ENCODE measurements at places on chromosomes 5 and 9.

DNA sequence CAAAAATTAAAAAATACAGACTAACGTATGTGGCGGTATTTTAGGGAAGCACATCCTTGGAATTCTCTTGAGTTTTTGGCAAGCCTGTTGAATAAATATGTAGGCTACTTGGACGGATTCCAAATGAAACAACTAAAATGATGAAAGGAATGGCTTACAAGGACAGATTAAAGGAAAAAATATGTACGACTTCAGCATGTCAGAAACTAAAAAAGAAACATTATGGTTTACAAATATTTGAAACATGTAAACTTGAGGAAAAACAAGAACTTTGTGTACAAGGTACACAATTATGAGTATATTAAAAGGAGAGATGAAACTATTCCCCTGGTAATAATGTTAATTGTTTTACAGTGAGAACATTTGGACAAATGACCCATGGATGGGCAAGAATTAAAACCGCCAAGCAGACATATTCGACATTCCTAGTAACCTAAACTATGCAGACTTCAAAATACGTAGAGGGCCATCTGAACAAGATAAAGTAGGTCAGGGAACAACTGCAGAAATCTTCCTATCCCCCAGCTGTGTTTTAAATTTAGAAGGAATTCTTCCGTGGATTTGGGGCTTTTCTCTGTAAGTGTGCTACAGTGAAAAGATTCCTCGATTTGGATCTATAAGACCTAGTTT lies 12.5 kb downstream of the EDIL3 start:
- no peak for DNase-seq

DNA sequence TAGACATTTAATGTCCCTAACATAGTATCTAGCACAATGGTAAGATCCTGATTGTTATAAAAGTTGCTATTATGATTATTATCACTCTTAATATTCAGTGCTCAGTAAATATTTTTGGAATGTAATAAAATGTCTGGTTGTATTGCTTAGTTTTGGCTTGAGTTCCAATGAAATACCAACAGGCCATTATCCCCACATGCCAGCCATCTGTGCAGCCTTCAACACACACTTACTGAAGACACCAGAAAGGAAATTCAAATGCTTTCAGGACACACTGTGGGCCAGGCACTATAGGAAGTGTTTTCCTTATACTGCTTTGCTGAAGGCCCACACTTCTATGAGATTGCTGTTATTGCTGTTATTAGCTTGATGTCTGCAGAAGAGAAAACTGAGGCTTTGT lies 157.5 kb downstream of the TRIM32 start:
- DNase-seq: no peak

DNA sequence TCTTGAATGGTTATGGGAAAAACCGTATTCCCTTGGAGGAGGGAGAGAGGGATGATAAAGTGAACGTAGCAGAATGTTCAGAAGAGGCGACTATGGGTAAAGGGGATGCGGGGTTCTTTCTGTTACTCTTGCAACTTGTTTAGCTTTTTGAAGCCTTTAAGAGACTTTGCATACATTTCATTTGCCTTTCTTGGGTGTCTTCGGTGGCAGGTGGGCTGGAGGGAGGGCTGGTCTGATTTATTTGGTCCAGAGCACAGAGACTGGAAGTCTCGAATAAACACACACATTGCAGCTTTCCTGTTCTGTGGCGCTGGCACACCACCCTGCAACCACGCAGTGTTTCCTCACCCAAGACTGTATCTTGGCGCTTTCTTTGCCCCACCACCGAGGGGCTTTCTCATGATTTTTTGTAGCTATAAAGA lies 23.2 kb downstream of the TTF1 start:
- DNase-seq: no peak

DNA sequence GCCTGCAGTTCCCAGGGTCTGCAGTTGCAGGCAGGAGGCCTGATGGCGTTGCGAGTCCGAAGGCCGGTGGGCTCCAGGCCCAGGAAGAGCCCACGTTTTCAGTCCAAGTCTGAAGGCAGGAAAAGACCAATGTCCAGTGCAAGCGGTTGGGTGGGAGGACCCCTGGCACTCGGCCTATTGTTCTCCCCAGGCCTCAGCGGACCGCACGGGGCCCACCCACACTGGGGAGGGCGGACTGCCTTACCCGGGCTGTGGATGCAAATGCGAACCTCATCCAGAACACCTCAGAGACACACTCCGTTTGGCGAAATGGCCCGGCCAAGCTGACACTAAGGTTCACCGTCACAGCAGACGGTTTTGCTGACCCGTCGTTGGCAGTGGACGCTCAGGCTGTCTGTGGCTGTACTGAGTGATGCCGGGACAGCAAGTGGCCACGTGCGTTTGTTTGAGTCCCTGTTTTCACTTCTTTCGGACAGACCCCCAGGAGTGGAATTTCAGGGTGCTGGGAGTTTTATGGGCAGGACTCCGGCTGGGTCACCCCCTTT lies 10.2 kb upstream of the SEC16A start:
- no peak for DNase-seq

GRCh38 chr5:176772271-176773210 lies 37.8 kb upstream of the UNC5A start:
- DNase-seq: no peak

- DNase-seq: no peak
These were observed 122.2 kb upstream of the GRAMD2B start for GRCh38 chr5:126301056-126301455.

DNA sequence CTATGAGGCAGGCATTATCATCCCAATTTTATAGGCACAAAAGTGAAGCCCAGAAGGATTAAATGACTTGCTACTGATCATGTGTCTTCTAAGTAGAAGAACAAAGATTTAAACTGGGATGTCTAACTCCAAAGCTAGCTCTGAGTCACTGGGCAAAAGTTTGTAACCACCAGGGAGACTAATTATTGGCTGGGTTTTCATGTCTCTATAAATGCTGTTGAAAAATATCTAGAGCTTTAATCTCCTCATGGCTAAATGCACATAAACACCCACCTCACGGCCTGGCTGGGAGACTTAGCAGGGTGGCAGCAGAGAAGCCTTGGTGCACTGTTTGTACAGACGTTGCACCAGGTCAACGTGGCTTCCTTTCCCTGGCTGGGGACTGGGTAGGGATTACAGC lies 144.6 kb downstream of the MELK start:
- no peak for DNase-seq

DNA sequence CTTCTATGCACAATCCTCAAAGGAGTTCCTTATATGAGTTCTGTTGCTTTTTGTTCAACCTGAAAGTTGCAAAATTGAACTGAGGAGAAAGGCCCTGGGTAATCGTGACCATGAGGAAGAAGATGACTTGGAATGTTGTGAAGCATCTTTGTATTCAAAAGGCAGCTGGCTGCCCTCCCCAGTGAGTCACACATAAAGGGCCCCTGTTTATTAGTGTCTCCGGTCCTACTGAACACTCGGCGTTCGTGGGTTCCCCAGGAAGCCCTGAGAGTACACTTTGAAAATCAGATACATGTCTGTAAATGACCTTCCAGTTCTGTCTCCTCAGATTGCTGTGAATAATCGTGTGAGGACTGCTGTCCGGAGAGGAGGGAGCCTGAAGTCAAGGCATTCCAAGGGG lies 73.6 kb downstream of the C9orf153 start:
- no peak for DNase-seq

DNA sequence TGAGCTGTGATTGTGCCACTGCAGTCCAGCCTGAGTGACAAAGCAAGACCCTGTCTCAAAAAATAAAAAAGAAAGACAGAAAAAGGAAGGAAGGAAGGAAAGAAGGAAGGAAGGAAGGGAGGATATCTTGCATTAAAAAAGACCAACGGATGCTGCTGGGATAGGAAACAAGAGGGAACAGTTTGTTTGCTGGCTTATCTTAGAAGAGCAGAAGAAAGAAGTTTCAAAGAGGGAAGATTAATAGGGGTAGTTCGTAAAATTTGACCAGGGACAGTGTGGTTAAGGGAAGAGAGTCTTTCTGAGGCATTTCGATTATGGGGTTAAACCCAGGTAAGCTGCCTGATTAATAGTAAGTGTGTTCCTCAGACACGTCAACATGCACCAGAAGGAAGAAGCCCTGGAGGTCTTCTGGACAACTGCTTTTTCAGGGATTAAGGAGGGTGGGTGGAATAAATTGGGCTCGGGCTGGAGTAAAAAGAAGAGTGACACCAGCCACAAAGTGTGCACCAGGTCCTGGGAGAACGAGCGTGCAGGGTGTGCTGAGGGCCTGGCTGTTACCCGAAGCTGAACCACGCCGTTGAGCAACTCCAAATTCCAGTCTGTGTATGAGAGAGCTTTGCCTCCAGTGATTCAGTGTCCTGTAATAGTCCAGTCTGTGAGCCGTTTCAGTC lies 24.8 kb downstream of the FYB1 start:
- DNase-seq: no peak

- DNase-seq: no peak
These were observed 20.5 kb upstream of the OR2K2 start for GRCh38 chr9:111350556-111350955.

DNA sequence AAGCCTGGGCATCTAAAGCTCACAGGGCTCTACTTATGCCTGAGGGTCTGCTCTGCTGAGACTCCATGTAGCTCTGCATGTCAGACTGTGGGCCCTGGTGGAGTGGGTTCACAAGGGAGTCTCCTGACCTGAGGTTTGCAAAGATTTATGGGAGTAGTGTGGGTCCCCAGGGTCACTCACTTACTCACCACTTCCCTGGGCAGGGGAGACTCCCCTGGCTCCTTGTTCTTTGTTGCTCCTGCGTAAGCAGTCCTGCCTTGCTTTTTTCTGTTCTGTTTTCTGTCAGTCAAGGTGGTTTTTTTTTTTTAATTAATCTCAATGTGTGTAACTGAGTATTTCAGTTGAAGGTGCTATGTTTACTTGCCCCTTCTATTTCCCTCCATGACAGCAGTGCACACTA lies 256.6 kb downstream of the TMEM38B start:
- no peak for DNase-seq

- no peak for DNase-seq
These were observed 142.6 kb downstream of the SAXO1 start for GRCh38 chr9:18890372-18890771.

DNA sequence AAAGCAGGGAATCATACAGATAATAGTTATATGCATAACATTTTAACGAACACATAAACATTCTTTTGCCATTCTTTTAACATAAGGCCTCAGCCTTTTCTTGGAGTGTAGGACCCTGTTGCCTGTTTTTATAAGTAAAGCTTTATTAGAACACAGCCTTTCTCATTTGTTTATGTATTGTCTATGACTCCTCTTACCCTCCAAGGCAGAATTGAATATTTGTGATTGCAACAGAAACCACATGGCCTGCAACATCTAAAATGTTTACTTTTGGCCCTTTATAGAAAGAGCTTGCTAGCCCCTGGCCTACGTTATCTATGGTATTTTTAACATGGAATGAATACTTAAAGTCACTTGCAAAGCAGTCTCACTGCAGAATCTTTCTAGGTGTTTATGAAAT lies 2.6 kb downstream of the SLC31A1 start:
- no peak for DNase-seq

DNA sequence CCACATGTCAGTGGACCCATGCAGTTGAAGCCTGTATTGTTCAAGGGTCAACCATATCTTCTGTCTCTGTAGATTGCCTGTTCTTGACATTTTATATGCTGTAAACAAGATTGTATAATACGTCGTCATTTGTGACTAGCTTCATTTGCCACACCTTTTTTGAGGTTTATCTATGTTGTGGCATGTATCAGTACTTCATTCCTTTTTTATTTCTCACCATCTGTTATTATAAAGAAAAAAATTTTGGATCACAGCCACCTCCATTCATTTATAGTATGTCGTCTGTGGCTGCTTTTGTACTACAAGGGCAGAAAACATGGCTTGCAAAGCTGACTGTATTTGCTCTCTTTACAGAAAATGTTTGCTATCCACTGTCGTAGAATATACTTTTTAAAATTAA lies 72.4 kb downstream of the TEK start:
- no peak for DNase-seq

DNA sequence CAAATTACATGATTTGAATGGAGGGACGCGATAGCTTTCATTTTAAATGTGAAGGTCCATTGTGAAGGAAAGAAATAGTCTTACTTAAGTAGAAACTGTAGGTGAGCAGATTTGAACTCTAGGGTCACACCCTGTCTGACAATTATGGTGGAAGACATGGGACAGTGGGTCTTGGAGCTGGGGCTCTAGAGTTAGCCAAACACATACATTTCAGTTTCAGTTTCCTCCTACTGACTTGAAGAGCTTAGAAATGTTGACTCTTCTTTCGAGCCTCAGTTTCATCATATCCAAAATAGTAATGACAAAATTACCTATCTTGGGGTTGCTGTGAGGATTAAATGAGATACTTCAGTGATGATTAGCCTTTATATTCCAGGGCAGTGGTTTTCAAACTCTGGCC lies 314.2 kb downstream of the NTRK2 start:
- DNase-seq: no peak

DNA sequence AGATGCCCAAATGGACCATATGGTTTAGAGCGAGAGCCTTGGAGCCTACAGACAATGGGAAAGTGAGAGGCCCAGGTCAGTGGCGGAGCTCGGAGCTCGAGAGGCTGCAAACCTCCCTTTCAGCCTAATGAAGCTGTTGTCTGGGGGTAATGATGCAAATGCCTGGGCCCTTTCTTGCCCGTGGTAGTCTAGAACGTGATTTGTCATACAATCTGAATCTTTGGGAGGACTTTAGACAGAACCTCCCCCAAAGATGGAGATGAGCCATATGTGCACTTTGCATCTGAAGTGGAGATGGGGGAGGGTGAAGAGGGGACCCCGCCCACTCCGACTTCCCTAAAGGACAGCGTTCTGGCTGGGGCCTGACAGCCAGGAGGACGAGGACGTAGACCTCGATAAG lies 10.3 kb upstream of the NEUROG1 start:
- DNase-seq: no peak

GRCh38 chr5:9409413-9409960 lies 136.4 kb downstream of the SEMA5A start:
- no peak for DNase-seq

GRCh38 chr5:171469326-171469725 lies 49.9 kb downstream of the FGF18 start:
- no peak for DNase-seq

DNA sequence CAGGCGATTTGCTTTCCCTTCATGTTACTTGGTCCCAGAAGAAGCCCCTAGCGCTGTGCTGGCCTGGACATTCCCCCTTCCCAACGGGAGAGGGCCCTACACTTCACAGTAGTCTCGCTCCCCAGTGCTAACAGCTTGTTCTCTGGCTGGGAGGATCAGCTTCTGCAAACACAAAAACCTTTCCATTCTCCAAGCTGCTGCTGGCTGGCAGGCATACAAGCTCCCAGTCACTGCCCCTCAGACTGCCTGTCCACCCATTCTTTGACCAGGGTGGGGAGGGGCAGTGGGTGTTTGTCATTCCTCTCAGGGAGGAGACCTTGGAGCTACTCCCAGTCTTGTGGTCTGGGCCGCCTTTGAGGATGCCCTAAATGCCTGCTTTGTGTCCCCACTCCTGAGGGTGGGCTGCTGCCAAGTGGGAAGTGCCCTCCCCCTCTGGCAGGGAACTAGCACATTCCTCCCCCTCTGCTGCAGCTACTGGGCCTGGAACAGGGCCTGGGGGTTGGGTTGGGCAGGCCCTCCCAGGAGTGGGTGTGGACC lies 20.8 kb downstream of the ENHO start:
- no peak for DNase-seq

DNA sequence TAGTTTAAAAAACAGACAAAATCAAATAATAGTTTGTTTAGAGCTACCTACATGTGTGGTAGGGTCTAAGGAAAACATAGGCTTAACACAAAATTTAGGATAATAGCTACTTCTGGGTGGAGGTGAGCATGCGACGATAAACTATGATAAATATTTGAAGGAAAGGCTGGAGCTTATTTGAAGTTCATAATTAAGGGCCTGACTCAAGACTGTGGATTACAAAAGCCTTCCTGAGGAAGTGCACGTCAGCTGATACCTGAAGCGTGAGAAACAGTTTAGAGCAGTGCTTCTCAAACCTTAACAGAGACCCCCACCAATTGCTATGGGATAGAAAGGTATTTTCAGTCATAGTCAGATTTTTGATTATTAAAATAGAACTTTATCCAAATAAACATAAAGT lies 20.4 kb upstream of the UBLCP1 start:
- no peak for DNase-seq
